Calu3 (cell line): ENCODE measurements at places on chromosomes 1 and 21. TPM values are rescaled to one million over a fixed set of nuclear protein-coding genes. Genes with fewer than 3 reads are reported as not detected.

C4BPA gene
- 1.0 and 1.3 TPM in 2 replicates for total RNA-seq

NES gene
- 6.1 and 7.4 TPM in 2 replicates for total RNA-seq

ZBTB8B gene
- 0.32 and 0.35 TPM in 2 replicates for total RNA-seq

CASQ1 gene
- total RNA-seq = not detected in 2 replicates

- H3K27ac ChIP-seq = no peak overlapping the region
- no peaks in the 10 kb centered on the region for H3K27me3 ChIP-seq
- no peaks in the 10 kb centered on the region for H3K36me3 ChIP-seq
These were observed 89.3 kb downstream of the SLC44A5 start for GRCh38 chr1:75521658-75522057.

DNA sequence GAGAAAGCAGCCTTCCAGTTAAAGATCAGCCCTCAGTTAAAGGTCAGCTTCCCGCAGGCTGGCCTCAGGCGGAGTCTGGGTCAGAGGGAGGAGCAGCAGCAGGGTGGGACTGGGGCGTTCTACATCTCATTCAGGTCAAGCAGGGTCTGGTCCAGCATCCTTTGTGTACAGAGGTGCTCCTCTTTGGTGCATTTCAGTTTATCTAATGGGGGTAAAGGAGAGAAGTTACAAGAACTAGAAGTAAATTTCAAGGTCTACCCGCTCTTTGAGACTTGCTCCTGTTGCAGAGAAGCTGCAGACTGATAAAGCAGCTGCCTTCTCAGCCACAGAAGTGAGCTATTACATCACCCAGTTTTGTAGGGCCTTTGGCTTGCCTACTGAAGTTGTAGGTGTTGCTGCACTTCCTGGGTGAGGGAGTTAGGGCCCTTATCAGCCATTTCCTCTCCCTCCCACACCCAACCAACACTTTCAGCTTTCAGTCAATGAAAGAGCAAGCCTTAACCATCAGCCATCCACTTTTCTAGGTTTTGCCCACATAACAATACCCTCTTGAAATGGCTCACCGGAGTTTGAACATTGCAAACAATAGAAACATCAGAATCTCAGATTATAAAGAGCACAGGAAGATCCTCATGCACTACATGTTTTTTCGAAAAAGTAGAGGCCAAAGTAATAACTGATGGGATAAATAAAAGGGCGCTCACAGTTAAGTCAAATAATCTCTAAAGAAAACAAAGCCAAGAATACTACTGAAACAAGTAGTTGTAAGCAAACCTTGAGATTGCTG lies 2.8 kb upstream of the NUP210L start:
- DNase-seq = peak; percentile 30
- peaks cover 26% of the 10 kb centered on the region for H3K4me1 ChIP-seq
- H3K4me3 ChIP-seq = peak overlapping the region; percentile 28
- no peaks in the 10 kb centered on the region for H3K27me3 ChIP-seq
